Stimulated activated CD8-positive, alpha-beta memory T cell treated with anti-CD3 and anti-CD28 coated beads, Interleukin-4, amount 100 ng/mL, for 48 hours (primary cell): ENCODE measurements at places on chromosomes 16 and 17.

DNA sequence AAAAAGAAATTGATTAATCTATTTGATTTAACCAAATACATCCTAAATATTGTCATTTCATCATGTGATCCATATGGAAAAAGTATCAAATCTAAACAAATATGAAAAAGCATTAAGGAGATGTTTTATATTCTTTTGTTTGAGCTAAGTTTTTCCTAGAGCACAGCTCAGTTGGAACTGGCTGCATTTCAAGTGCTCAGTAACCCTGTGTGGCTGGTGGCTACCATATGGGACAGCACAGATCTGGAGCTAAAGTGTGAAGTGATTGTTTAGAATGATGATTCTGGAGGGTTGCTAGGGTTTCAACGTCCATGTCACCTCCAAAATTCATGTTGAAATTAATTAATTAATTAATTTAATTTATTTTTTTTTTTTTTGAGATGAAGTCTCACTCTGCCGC lies 137.5 kb downstream of the XYLT1 start:
- DNase-seq: no peak

- no peak for DNase-seq
Observed at GRCh38 chr17:78973792-78974520, 5.8 kb downstream of the LGALS3BP start.

DNA sequence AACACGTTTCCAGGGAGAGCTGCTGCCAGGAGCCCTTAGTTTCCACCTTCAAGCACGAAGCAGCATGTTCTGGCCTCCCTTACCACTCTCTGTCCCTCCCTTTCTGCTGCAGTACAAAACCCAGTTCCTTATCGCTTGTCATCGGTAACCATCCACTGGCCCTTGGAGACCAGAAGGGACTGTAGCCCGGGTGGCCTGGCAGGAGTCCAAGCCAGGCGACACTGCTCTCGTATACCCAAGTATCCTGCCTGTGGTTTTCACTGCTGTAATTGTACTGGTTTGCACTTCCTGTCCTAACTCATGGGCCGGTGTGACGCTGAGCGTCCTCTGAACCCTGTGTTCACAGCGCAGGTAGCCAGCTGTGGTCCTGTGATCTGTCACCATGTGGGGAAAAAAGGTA lies 81.1 kb downstream of the MAF start:
- no peak for DNase-seq

DNA sequence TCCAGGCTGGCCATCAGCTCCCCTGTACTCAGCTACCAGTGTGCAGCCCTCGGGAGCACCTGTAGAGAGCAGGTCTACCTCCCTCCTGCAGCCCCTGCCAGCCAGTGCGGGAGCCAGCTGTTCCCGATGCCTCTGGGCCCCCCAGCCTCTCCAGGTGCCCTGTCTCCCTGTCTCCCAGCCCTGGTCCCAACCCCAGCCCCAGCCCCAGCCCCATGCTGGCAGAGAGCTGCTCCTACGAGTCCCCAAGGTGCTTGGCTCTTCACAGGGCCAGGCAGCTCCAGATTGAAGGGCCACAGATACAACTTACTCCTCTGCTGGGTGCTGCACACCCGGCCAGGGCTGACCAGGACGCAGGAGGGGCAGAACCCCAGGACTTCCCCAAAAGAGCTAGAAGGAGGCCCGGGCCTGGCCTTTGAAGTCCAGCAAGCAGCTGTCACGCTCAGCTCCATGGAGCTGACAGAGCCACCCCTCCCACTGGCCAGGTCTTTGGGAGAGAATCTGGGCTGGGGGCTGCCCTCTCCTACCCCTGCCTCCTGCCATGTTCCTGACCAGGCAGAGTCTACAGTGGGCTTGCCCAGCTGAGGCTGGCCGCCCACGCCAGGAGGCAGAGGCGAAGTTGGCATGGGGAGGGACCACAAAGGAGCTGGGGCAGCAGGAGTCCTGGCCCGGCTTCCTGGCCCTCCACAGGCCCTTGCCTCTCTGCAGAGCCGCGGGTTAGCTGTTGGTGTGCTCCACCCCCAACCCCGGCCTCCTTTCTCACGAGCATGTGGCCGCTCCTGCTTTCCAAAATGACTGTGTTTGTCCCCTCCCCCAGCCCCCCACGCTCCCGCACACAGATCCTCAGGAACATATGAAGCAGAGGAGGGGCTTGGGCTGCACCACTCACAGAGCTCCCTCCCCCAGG lies 9.5 kb upstream of the ADAM11 start:
- no peak for DNase-seq
